ENCODE measurements at places on chromosomes 1 and 21.

DNA sequence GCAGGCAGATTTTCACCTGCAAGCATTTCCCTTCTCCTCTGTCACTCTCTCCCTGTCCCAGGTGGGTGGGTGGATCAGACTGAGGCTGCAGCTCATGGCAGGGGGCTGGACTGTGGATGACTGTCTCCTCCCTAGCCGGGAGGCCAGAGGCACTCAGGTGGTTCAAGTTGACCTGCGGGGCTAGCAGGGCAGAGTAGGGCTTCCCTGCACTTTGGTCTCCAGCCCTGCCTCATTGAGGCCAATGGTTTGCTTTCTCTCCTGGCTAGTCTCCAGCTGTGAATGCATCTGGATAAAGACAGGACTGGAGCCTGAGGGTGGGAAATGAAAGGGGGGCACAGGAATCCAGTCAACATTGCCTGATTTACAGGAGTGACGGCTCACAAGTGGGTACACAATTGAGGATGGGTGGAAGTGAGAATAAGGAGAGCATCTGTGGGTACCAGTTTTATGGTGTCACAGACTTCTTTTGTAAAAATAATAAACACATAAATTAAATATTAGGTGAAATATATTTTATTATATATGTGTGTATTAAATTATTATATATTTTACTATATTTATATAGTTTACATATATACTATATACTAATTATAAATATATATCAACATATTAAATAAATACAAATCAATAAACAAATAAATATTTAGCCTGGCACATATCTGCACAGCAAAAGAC is 25.6 kb downstream of the RUNX1 start:
- no peak for DNase-seq

GRCh38 chr1:4825800-4826450 is 171.5 kb downstream of the AJAP1 start:
- DNase-seq = peak; percentile 32

- no peak for DNase-seq
Observed at GRCh38 chr1:93031711-93032110, 47.4 kb upstream of the MTF2 start.

DNA sequence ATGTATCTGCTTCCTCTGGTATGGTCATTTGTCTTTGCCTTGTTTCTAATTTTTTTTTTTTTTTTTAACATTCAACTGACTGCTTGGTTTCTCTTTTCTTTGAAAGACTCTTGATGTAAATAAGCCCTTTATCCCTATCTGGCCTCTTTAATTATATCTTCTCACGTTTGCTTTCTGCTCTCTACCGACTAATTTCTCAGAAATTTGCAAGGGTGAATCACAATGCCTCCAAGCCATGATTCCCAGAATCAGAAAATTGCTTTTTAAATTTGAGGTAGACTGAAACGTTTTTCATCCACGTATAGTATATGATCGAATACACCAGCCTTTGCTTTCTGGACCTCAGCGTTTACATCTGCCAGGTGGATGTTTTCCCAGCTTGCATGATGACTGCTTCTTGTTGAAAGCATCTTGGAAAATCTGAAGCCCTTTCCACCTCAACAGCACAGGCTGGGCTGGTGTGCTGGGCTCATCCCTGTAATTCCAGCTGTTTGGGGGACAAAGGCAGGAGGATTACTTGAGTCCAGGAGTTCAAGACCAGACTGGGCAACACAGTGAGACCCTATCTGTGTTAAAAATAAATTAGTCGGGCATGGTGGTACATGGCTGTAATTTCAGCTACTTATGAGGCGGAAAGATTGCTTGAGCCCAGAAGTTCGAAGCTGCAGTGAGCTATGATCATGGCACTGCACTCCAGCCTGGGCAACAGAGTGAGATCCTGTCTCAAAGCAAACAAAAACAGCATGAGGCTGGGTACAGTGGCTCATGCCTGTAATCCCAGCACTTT is 35.0 kb upstream of the GPR137B start:
- DNase-seq = no peak

- DNase-seq = no peak
Observed at GRCh38 chr21:35088319-35088771, 39.2 kb upstream of the RUNX1 start.

- DNase-seq = no peak
Observed at GRCh38 chr1:93552741-93553455, 105.0 kb downstream of the FNBP1L start.

- no peak for DNase-seq
Observed at GRCh38 chr1:20112279-20113000, 6.9 kb downstream of the PLA2G2D start.

- DNase-seq = no peak
Observed at GRCh38 chr1:245332513-245332912, 177.7 kb downstream of the KIF26B start.

DNA sequence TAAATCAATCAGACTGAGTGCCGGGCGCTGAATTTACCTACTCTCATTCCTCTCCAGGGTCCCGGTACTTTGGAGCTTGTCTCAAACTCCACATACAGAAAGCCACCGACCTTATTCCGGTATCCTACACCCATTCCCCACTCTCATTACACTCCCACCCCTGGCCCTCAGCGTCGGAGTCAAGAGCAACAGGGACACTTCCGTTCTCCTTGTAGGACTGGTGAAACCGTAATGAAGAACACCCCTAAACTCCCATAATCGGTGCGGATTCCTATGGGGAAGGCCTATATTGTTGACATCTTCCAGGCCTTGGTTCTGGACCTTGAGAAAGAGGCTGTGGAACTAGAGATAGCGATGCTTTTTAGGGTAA is 798 bp downstream of the ZBED6 start:
- no peak for DNase-seq

- no peak for DNase-seq
Observed at GRCh38 chr1:171279234-171279633, 30.9 kb downstream of the FMO1 start.

DNA sequence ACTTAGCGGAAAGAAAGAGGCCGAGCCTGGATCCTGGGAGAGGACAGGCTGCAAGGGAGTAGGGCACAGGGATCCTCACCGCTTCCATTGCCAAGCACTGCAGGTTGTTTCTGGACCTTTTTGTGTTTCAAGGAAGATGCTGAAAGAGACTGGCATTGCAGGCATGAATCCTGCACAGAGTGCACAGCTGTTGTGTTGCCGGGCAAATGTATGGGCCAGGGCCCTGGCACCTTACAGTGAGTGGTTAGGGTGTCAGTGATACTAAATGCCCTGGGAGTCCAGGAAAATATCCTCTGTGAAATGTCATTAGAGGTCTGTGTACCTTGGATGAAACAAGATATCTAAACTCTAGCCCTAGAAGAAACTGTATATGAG is 145.5 kb upstream of the FGGY start:
- DNase-seq = no peak

DNA sequence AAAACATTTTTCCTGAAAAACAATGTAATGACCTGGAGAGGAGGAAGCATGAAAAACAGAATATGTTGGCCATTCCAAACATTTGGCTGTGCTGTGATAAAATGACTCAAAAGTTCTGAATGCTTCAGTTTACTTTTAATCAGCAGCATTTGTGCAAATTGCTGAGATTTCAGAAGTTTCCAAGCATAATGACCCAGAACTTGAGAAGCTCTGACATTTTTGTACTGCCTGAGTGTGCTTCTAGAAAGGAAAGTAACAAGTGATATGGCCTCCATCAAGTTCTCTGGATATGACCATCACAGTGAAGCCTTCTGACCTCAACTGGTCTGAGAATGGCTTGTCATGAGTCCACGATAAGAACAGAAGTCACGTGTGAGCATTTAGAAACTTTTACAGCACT is 283.4 kb upstream of the ZRANB2 start:
- DNase-seq = no peak

GRCh38 chr1:23407016-23407630 is 17.4 kb downstream of the TCEA3 start:
- DNase-seq = no peak

DNA sequence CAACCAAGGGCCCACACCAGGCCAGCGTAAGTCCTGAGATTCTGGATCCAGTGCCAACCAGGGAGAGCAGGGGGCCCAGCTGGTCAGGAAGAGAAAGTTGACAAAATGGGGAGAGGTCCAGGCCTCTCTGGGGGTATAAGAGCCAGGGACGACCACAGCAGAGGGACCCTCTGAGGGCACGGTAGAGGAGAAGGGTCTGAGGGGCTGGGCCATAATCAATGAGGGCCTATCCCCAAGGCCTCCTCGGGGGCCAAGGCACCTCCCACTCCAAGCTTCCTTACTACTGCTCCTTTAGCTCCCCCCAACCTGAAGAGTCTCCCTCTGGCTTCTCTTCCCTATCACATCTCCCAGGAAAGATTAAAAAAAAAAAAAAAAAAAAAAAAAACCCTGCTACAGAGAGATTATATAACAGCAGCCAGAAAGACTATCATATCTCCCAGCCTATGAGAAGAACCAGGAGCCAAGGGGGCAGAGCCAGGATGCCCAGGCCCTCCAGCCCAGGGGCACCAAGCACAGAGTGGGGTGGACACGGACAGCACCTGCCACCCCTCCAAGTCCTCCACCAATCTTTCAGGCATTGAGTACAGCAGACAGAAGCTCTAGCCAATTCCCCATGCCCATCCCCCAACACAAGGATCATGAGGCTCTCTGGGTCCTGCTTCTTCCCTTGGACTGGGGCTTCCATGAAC is 2.7 kb downstream of the MEF2D start:
- no peak for DNase-seq

DNA sequence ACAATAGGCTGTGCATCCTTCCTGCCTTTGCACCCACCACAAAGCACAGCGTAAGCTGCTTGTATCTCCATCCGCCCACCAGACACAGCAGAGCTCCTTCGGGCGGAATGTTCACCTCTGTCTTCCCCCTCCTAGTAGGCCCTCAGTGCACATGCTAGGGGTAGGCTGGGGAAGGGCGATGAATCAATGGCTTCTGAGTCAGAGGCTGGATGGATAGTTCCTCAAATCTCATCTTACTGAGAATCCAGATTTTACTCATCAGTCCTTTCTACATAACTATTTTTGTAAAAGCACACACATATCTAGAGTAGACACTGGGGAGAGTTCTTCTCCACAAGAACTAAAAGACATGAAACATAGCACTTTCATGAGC is 73.8 kb downstream of the BCAR3 start:
- peak; percentile 84 for DNase-seq

GRCh38 chr1:2163205-2163604 is 31.4 kb downstream of the FAAP20 start:
- no peak for DNase-seq

DNA sequence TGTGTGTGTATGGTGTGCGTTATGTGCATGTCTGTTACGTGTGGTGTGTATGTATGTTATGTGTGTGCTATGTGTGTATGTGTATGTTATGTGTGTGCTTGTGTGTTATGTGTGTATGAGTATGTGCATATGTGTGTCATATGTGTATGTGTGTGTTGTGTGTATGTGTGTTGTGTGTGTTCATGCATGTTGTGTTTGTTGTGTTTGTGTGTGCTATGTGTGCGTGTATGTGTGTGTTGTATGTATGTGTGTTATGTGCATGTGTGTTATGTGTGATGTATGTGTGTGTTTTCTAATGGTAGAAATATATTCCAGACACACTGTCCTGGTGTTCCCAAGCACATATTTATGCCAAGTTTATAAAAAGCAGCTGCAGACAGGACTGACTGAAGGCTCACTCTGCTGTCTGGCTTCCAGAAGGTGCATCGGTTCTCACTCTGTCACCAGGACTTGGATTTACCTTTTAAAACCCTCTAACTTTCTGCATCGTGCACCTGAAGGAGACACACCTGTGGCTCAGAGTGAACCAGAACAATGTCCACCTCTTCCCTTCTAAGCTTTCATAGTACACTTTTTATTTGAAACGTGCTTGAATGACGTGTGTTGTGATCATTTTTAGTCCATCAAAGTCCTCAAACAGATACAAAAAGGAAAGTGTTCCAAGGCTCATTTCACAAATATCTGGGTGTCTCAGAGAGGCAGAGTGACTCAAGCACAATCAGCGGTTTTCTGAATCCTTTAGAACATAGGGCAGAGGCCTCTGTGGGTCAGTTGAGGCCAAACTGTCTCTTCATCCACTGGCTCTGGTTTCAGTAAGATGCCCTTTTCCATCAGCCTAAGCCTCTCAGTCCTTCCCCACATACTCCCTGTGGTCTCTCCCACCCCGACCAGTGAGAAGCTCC is 49.9 kb downstream of the TOMM20 start:
- no peak for DNase-seq

- no peak for DNase-seq
Observed at GRCh38 chr1:116956378-116956777, 45.2 kb upstream of the CD101 start.

GRCh38 chr21:26489781-26490180 is 83.3 kb downstream of the CYYR1 start:
- DNase-seq = no peak

GRCh38 chr1:244837597-244838258 is 2.3 kb downstream of the COX20 start:
- DNase-seq = no peak

GRCh38 chr1:38029685-38030511 is 16.7 kb downstream of the POU3F1 start:
- DNase-seq = peak; percentile 75

DNA sequence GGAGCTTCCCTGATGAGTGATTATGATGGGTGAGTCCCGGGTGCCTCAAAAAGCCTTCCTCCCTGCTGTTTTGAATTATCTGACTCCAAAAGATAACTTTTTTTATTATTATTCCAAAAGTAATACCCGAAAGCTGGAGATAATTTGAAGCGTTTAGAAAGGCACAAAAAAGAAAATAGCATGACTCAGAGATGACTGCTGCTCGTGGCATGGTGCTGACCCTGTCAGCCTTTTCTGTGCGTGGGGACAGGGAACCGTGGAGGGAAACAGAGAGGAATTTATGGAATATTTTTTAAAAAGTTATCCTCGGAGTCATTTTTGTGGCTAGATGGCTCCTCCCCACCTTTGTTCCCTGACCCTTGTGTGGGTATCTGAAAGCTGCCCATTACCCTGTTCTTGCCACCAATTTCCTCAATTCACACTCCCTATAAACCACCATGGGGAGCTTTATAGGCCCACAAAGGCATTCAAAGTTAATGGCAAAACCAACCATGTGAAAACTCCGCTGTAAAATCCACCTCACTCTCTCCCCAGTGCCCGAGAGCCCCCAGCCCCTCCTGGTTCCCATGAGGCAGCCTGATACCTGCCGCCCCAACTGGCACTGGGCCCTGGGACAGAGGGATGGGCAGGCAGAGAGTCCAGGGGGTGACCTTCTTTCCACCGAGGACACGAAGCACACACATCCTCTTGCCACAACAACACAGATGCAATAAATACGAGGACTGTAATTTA is 37.5 kb downstream of the IGSF21 start:
- DNase-seq = no peak

DNA sequence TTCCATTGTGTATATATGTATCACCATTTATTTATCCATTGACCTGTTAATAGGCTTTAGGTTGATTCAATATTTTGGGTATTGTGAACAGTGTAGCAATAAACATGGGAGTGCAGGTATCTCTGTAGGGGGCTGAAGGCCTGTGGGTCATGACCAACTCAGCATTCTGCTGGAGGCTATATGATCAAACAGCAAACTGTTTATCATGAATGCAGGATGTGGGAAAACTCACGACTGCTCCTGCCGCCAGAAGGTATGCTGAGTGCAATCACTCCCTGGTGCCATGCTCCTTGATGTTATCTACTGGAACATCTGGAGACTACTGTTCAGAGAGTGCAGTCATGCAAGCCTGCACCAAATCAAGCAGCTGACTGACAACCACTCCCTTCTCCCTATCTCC is 275.2 kb downstream of the COL11A1 start:
- DNase-seq = no peak
